GM18507 (cell line): ENCODE measurements at places on chromosomes 5 and 9.

- no peak for DNase-seq
Observed at GRCh38 chr5:128081111-128081851, 2.3 kb upstream of the SLC12A2 start.

- no peak for DNase-seq
Observed at GRCh38 chr9:134007571-134007970, 15.4 kb upstream of the VAV2 start.

- no peak for DNase-seq
Observed at GRCh38 chr5:73531356-73531755, 33.1 kb downstream of the BTF3 start.

DNA sequence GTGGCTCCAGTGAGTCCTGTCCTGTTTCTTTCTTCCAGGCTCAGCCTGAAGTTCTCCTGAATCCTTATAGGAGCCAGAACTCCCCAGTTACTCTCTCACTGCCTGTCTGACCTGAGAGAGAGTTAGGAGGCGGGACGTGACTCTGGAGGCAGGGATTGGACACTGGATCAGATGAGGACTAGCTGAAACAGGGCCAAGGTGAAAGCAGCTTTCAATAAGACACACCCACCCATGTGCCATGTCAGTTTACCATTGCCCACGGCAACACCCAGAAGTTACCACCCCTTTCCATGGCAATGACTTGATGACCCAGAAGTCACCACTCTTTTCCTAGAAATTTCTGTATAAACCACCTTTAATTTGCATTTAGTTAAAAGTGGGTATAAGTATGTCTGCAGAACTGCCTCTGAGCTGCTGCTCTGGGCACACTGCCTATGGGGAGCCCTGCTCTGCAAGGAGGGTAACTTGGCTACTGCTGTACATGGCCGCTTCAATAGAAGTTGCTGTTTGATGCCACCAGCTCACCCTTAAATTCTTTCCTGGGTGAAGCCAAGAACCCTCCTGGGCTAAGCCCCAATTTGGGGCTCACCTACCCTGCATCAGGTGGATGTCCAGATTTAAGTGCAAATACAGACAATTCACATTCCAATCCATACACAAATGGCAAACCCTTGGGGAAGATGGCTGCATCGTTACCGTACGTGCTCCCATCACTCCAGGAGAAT lies 13.7 kb downstream of the FCN2 start:
- no peak for DNase-seq

DNA sequence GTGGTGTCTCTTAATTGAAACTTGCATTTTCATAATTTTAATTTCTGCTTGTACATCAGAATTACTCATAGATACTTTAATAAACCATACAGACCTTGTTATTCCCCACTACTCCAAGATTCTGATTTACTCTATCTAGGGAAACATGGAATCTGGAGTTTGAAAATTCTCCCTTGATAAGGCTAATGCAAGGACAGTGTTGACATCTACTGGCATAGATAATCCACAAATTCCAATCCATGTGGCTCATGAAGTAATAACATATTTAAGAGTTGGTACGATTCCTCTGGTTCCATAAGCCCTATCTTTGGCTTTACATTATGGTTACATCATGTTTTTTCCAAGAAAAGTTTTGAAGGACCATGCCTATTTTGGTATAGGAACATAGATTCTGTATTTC lies 759.2 kb downstream of the TLR4 start:
- DNase-seq = no peak

DNA sequence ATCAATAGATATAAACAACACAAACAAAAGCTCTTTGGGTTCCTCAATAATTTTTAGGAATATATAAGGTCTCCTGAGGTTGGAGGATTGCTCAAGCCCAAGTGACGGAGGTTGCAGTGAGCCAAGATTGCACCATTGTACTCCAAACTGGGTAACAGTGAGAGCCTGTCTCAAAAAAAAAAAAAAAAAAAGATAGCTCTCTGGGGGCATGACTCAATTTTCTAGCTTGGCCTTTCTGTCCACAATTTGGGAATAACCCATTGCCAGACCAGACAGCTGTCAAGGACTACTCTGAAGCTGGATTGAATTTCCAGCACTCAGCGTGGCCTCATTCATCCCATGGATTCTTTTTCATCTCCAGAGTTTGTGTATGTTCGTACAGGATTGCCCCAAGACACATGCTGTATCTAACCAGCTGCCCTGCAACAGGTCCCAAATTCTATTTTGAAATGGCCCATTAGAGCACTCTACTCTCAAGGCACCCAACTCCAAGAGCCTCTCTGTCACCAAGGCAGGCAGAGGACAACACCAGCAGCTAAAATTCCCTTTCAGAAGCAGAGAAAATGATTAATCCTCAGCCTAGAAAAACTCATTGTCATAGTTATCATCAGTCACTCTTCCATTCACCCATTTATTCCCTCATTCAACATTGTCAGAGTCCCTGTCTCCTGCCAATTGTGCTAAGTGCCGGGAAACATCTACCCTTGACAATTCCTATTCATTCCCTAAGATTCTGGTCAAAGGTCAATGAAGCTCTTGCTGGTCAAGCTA lies 8.7 kb downstream of the FAM193B start:
- no peak for DNase-seq

DNA sequence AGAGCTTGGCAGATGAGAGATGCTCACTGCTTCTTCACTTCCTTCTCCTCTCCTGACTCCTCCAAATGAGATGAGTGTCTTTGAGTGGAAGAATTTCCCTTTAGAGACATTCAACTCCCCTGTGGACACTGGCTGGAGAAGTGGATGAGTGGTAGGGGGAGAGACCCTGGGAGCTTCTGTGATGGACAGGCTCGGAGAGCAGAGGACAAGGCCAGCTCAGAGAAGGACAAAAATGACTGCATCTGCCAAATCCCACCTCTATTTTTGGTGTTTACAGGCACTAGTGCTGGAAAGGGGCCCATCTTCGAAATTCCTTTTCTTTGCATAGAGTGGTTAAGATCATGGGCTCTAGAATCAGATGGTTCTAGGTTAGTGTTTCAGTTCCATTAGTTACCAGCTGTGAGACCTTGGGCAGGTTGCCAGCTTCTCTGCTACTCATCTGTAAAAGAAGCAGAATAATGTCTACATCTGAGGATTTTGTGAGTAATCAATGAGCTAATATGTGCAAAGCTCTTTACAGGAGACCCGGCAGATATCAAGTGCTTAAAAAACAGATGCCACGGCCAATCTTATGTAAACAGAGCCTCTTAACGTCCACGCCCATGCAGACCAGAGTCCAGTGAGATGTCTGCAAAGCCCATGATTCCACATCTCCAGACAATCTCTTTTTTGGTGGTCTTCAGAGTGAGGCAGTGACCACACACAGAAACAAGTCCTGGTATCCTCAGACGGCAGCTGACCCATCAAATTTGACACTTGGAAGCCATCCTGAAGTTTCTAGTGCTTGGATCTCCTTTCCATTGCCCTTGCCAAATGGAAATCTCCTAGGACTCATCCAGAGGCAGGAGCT lies 13.6 kb upstream of the COL27A1 start:
- no peak for DNase-seq
